ENCODE measurements at places on chromosomes 13 and 19. TPM values are rescaled to one million over a fixed set of nuclear protein-coding genes. Genes with fewer than 3 reads are reported as not detected.

Gene NPHS1
- not detected for total RNA-seq

Gene PPM1N
- 2.3 TPM for total RNA-seq

Gene MYH14
- not detected for total RNA-seq

Gene CNFN
- 0.32 TPM for total RNA-seq

Gene ANKLE1
- total RNA-seq: 0.86 TPM

Gene PEX11G
- 2.6 TPM for total RNA-seq

Gene NLRP11
- total RNA-seq: not detected

Gene SARS2
- total RNA-seq: 19.0 TPM
